H1 (cell line): ENCODE measurements at places on chromosomes 1 and 21. TPM values are rescaled to one million over a fixed set of nuclear protein-coding genes. Genes with fewer than 3 reads are reported as not detected.

Gene CFHR1
- not detected in 2 replicates for total RNA-seq

Gene SMPDL3B
- 53.1 and 54.7 TPM in 2 replicates for total RNA-seq

Gene FAM163A
- 0.13 TPM in 2 replicates for total RNA-seq

Gene OR6Y1
- total RNA-seq: 0.07 TPM in 1 of 2 replicates, not detected in the other

Gene CLEC20A
- not detected in 2 replicates for total RNA-seq

Gene IFT25
- 29.7 and 36.3 TPM in 2 replicates for total RNA-seq

Gene RNASEL
- total RNA-seq: 0.57 and 0.78 TPM in 2 replicates

Gene DCST2
- 0.43 TPM in 1 of 2 replicates, not detected in the other for total RNA-seq

Gene DNAI4
- total RNA-seq: 2.1 and 4.0 TPM in 2 replicates

Gene SLAMF9
- total RNA-seq: not detected in 2 replicates

Gene CA6
- not detected in 2 replicates for total RNA-seq

Gene LCE3E
- total RNA-seq: not detected in 2 replicates

Gene C1orf87
- 0.29 and 0.41 TPM in 2 replicates for total RNA-seq

DNA sequence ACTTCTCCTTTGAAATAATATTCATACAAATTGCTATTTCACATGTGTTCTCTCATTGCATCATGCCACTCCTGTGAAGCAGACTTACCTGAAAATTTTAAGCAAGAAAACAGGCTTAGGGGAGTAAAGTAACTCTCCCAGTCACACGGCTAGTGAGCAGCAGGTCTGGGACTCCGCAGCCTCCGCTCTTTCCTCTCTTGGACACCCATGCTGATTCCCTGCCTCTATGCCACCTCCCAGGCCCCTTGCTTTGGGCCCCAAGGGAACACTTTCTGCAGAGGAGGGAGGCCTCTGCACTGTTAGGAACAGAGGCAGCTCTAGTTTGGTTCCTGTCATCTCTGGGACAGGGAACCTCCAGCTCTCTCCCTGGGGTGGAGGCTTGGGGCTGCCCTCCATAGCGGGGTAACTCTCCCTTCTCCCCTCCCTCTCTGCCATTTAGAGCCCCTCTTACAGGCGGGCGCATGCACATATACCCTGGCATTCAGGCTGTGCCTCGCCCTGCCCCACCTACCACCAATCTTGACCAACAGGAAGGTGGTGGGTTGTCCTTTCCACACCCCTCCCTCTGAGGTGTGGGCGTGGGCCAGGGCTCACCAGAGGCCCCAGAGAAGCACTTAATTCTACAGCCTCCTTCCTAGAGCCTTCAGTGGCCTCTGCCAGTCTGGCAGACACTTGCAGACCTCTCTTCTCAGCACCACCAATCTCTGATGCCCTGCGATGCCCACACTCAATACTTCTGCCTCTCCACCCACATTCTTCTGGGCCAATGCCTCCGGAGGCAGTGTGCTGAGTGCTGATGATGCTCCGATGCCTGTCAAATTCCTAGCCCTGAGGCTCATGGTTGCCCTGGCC, at the start of gene RXFP4:
TSS of gene RXFP4 (plus strand) at position 646 of the 852 bp plus-strand sequence. CDS start at position 718, 72 bp downstream.
- DNase-seq: no peak

GRCh38 chr1:246213036-246213435, 294.0 kb downstream of the SMYD3 start:
- DNase-seq: no peak

DNA sequence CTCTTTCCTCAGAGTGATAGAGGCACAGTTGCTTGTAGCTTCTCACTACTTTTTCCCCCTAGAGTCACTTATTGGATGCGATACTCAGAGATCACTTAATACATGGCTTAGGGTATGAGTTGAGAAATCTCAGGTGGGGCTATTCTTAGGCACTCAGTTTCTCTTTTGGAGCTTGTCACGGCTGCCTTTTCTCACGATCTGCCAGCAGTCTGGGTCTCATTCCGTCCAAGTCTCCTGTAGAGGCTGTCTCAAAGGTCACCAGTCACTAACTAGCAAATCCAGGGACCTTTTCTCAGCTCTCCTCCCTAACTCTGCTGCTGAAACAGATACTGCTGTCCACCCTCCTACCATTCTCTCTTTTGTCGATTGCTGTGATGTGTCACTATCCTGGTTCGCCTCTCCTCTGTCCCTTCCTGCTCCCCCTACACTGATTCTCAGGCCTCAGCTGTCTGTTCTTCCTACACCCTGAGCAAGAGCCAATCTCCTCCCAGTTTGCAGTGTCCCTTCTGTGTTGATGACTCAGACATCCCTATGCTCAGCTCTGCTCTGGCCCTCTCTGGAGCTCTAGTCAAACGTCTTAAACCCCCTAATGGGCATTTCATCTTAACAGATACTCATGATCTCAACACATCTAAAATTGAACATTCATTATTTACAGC, 12.4 kb downstream of the ATP1A2 start:
- no peak for DNase-seq

DNA sequence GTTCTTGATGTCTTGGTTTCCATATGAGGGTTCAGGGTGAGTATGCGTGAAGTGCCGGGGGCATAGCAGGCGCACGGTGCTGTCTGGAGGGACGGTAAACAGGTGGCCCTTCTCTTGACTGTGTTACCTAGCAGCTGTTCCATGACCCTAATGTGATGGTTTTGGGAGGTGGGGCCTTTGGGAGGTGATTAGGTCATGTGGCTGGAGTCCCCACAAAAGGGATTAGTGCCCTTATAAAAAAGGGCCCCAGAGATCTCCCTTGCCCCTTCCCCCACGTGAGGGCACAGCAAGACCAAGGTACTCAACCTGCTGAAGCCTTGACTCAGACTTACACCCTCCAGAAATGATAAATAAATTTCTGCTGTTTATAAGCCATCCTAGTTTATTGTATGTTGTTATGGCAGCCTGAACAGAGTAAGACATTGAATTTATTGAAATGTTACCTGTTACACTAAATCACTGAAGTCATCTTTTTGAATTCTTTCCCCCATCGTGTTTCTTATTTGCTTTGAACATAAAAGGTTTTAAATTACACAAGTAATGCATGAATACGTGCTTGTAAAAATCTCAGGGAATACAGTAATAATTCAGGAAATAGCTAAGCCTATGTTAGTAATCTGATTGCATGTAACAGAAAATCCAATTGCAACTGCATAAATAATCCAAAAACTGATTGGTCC, 15.6 kb downstream of the TRAPPC10 start:
- no peak for DNase-seq

GRCh38 chr21:44347911-44348451, 5.4 kb upstream of the TRPM2 start:
- no peak for DNase-seq

DNA sequence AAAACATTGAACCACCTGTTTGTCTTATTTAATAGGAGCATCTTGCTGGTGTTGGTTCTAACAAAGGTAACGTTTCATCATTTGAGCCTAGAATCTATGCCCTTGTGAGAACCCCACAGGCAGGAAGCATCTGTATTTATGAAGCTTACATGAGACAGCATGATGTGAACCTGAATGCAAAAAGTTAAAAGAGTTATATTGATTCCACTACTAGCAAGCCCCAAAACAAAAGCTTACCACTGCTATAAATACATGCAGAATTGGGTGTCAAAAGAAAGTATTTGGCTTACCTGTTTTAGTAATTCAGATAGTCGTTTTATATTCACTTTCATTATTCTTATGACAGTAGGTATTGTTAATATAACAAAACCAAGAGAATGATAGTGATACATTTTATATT, 301.2 kb upstream of the ADGRL2 start:
- DNase-seq: no peak

DNA sequence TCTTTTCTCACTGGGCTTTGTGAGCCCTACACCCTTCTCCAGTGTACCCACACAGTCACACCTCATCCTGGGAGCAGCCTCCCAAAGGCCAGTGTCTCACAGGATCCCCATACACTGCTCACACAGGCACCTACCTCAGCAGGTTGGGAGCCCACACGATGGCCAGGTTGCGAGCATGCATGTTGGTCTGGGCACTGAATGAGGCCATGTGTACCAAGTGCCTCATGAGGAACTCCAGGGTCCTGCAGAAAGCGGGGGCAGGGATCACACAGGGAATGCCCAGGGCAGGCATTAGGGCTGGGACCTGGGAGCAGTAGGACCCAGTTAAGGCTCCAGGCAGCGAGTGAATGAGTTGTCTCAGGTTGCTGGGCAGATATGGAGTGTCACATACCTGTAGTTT, 8.5 kb upstream of the USF1 start:
- no peak for DNase-seq

DNA sequence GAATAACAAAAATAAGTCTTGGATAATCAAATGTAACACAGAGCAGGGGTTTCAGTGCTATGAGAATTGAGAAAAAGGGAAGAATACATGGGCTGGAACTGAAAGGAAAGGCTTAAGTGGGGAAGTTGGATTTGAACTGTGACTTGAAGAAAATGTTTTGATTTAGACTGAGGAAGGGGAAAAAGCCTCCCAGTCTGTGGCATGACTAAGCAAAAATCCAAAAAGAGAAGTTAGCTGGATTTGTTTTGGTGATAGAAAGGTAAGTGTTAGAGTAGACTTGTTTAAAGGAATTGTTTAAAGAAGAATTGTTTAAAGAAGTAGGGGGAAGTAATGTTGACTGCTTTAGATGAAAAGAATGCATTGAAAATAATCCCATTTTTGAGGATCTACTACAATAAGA, 46.0 kb downstream of the KCNK2 start:
- DNase-seq: no peak

GRCh38 chr1:244291236-244292201, 160.2 kb downstream of the ADSS2 start:
- no peak for DNase-seq
